ENCODE measurements at places on chromosomes 12 and 14.
A peak's percentile ranks its signal among the peaks of the same experiment; 100 is the strongest.

GRCh38 chr14:71620401-71620800 is 311.8 kb upstream of the RGS6 start:
- DNase-seq = no peak

GRCh38 chr12:26744697-26745440 is 88.1 kb downstream of the ITPR2 start:
- peak; percentile 75 for DNase-seq

DNA sequence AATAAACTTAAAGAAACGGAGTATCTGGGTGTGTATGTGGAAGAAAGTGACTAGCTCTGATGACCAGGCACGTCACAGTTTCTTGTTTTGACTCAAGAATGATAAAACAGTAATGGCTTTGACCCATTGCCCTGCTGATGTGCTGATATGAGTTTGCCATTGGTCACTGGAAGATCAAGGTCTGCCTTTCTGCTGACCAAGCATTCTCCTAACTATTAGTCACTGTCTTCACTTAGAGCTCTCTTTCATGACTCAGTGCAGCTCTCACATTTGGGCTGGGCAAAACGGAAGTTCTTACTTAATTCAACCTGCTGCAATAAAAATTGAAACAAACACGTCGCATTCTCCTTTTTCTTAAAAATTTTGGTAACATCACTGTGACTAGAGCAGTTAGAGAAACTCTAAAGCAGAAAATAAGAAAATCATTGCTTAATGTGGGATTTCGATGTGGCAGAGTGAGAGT is 366.7 kb downstream of the BTG1 start:
- DNase-seq = peak; percentile 40

- no peak for DNase-seq
These were observed 1.5 kb upstream of the FGF6 start for GRCh38 chr12:4447151-4447550.

DNA sequence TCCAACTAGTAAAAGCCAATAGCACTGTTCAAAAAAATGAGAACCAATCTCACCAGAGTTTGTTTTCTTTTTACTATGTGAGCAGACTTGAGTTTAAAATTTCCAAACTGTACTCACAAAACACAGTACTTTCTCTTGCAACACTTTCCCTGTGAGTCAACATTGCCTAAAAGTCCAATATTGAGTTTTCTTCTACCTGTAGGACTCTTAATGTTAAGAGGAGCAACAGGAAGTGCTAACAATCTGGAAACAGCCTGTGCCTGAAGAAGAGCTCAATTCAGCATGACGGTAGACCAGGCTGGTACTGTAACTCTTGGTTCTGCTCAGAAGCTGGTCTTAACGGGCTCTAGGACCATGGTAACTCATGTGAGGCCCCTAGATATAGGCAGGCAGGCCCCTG is 144.3 kb downstream of the MED13L start:
- no peak for DNase-seq

DNA sequence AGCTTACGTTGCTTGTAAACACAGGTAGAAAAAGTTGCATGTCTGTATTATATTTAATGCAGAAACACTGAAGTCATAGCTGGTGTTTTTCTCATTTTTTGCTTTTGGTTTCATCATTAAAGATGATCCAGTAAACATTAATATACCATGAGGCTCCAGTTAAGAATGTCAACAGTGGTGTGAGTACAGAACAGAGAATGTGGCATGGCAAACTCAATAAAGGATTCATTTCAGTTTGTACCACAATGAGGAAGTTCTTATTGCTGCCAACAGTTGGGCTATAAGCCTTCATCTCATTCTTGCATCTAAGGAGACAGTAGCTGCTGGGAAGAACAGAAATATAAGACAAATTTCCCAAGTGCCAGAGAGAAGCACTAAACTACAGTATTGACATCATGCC is 72.1 kb upstream of the ST8SIA1 start:
- DNase-seq = no peak

DNA sequence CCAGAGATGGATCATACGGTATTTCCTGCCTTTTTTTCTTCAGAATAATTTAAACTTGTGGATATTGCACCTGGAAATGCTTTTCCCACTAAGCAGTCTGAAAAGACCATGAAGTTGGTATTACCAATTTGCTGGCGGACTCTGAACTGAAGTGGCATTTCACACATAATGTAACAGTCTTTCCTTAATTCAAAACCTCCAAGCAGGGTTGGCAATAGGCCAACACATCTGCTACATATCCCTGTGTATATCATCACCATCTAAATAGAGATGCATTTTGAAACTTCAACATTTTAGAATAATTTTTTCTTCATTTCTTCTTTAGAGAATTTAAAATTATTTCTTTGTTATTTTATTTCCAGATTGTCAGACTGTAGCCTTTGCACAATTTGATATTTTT is 100.5 kb downstream of the TSPAN8 start:
- DNase-seq = no peak

DNA sequence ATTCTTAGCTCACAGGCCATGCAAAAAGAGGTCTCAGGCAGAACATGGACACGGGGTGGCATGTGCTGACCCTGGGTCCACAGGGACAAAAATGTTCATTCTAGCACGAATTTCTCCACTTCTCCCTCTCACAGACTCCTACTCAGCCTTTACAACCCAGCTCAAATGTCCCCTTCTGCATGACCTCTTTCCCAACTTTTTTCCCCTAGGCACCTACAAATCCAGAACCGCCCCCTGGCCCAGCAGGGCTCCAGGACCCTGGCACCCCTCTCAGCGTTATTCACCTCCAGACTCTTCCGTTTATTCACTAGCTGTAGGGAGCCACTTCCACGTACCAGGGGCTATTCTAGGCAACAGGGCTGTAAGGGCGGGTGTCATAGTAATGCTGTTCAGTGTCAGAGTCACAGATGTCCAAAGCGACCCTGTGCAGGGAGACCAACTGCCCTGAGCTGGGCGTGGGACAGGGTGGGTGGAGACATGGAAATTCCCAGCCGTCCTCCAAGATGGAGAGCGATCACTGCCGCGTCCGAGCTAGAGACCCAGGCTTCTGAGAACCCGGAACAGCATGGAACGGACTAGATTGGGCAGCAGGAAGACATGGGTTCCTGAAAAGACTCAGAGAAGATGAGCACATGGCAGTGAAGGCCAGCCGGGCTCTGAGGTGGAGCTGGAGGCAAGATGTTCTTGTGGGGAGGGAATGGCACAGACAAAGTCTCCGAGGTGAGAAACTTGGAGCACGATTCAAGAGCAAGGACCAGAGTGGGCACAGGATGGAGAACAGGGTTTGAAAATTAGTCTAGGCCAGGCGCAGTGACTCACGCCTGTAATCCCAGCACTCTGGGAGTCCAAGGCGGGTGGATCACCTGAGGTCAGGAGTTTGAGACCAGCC is 274.9 kb upstream of the RTL1 start:
- DNase-seq = no peak

DNA sequence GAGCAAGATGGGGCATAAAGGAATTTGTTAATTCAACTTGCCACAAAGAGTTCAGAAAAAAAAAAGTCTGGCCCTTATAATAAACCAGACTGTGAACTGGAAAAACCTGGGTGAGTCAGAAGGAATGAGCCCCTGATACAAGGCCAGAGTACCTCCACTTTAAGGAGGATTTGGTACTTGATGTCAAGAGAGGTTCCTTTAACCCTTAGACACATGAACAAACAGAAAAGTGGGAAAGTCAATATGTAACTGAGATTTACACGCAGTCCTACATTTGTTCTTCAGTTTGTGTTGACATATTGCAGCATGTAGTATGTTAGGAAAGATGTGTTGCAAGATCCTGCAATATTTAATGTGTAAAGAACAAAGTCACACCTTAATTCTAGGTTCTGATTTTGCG is 14.2 kb upstream of the SLC38A4 start:
- no peak for DNase-seq

GRCh38 chr12:106957583-106957982 is 1.9 kb downstream of the TMEM263 start:
- DNase-seq = no peak

DNA sequence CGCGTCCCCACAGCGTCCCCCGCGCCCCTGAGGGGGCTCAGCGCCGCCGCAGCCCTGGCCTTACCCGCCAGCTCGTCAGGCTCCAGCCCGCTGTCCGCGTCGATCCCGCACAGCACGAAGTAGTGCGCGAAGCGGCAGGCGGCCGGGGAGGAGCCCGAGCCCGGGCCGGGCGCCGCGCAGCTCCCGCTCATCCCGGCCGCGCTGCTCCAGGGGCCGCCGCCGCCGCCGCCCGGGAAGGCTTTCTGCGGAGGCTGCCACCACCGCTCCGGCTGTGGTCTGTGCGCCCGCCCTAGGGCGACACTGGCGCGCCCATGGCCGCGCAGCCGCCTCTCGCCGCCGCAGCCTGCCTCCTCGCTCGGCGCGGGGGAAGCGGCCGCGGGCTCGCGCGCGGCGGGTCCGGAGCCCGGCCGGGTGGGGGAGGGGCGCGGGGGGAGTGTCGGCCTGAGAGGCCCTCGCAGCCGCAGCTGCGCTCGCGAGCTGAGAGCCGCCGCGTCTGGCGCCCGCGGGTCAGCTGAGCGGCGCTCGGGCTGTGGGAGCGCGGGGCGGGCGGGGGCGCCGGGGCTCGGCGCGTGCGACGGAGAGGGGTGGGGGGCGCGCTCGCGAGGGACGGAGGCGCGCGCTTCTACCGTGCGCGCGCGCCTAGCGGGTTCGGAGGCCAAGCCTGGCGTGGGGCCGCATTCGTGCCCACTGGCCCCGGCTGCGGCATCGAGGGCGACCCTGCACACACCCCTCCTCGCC is at the start of gene DENND5B:
Gene DENND5B (minus strand): TSS at position 495 of the 738 bp plus-strand sequence. CDS start 304 bp downstream, at position 191.
- DNase-seq = no peak

GRCh38 chr12:4440187-4440941 is 5.3 kb downstream of the FGF6 start:
- no peak for DNase-seq

- DNase-seq = no peak
These were observed 105.8 kb downstream of the SPTSSA start for GRCh38 chr14:34356264-34356654.

DNA sequence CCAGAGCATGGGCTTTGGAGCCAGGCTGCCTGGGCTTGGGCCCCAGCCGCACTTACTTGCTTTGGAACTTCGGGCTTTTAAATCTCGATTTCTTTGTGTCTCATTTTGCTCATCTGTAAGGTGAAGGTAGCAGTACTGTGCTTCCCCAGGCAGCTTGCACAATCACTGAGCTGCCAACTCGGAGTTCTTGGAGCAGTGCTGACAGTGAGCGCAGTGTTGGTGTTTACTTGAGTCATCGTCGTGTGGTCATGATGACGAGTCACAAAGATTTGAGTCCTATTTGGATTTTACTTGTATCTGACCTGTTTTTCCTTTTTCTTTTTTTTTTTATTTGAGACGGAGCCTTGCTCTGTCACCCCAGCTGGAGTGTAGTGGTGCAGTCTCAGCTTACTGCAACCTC is 31.3 kb upstream of the ATF1 start:
- DNase-seq = peak; percentile 46

- no peak for DNase-seq
These were observed at the start of gene SRRM4 for GRCh38 chr12:118981285-118982211. SRRM4 (plus strand) TSS chr12:118981541; CDS start chr12:118981883, 342 bp downstream.

GRCh38 chr14:95710106-95710505 is 3.8 kb downstream of the TCL1A start:
- no peak for DNase-seq

- DNase-seq = no peak
These were observed 81.9 kb downstream of the FAR2 start for GRCh38 chr12:29230800-29231560.

All from astrocyte of the cerebellum (primary cell).